ENCODE measurements at places on chromosomes 6 and 20.
A peak's percentile ranks its signal among the peaks of the same experiment; 100 is the strongest.

DNA sequence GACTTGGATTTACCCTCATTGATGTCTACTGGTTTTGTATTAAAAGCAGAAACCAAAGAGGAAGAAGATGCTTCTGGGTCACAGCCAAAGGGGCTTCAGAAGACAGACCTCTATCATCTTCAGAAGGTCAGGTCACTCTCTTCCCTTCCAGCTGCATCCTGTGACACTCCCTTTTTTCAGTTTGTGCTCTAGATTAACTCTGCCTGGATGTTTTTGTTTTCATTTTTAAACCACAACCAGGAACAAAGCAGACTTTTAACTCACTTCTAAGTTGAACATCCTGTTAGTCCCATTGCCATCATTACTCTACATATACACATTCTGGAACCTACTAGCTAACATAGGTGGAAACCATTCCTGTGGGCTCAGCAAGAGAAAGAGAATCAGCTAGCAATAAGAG lies 45.2 kb downstream of the AKIRIN2 start:
- no peak for DNase-seq

DNA sequence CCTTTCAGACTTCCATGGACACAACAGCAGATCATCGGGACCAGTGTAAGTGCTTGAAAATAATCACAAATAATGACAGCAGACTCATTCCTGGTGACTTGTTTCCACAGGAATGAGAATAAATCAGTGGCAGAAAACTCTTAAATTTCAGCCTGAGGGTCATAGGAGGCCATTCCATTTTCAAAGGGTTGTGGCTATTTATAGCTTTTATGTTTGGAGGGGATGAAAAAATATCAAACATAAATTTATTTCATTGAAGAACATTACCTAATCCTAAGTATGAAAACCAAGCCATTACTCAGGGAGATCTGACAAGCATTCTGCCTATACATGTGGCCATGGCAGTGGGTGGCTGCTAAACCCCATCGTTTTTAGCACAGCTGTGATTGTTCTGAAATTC lies 173.6 kb upstream of the CNR1 start:
- no peak for DNase-seq

DNA sequence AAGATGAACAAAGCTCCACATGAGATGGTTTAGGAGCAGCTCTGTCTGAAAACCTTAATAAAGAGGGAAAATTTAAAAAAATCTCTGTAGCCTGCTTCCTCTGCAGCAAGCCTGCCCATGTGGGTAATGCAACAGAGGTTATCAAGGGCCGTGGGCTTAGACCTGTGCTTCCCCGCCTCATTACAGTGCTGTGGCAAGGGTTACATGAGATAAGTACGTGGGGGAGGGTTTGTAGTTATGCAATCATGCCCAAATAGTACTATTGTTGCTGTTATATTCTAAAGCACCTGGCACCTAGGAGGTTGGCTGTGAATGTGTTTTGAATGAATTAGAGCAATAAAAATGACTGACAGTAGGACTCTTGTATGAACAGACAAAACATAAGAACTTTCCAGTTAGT lies 68.3 kb downstream of the PKHD1 start:
- DNase-seq = no peak

GRCh38 chr6:130943738-130944137 lies 116.5 kb downstream of the SMLR1 start:
- no peak for DNase-seq

DNA sequence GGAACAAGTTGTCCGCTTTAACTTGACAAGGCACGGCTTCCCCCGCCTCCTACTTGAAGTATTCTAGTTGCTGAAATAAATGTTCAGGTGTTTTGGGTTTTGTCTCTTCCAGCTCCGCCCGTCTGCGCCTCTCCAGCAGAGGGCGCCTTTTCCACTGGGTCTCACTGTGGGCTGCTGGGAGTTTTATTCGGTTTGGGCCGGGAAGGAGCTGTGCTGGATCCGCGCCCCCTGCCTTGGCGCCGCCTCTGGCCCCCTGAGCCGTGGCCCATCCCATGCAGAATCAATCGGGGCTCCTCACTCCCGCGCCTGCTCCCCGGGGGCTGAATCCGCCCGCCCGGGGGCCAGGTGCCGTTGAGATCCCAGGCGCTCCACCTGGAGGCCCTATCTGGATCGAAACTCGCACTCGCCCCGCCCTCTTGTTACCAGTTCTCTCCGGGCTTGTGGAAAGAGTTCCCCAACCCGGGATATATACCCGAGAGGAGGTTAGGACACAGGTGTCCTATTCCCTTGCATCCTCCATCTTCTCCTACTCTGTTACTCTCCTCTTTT lies 51.0 kb upstream of the TCF21 start:
- DNase-seq = peak; percentile 59

DNA sequence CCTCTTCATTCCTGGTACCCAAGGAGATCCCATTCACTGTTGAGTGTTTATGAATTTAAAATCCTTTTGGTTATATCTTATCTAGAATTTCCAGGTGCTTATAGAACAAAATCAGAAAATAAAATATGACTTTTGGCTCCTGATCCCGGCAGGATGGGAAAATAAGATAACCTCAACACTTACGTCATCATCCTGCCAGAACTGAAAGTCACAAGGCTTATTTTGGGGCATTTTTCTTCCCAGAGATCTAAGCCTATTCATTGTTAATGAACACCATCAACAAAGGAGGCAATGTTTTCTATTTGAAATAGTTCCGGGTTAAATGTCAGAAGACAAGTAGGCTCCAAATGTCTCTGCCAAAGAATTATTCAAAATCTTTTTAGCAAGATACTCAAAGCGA lies 580.6 kb downstream of the TFAP2A start:
- DNase-seq = no peak

- peak; percentile 66 for DNase-seq
These were observed 2.2 kb upstream of the STXBP5 start for GRCh38 chr6:147201885-147202515.

- DNase-seq = no peak
These were observed 431.4 kb upstream of the RUNX2 start for GRCh38 chr6:44896701-44897100.

GRCh38 chr20:45049904-45050471 lies 50.9 kb downstream of the KCNS1 start:
- DNase-seq = no peak

GRCh38 chr6:118892355-118892991 lies 1.5 kb upstream of the ASF1A start:
- peak; percentile 25 for DNase-seq

DNA sequence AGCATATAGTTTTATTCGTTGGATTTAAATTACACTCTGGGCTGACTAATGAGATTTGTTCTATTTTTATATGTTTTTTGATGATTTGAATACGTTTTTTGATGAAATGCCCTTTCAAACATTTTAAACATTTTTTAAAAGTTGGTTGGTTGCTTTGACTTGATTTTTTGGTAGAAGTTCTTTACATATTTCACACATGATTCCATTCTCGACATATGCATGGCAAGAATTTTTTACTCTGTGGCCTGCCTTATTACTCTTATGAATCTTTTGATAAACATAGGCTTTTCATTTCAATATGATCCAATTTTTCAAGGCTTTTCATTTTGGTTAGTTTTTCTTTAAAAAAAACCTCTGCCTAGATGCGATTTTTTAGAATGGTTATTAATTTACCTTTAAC lies 617.0 kb downstream of the RNF144B start:
- no peak for DNase-seq

GRCh38 chr20:39698752-39699151 lies 736.6 kb downstream of the DHX35 start:
- no peak for DNase-seq

GRCh38 chr20:36542516-36543183 lies 1.3 kb downstream of the MYL9 start:
- DNase-seq = no peak

- no peak for DNase-seq
These were observed 135.0 kb upstream of the SUPT3H start for GRCh38 chr6:45512717-45513116.

- DNase-seq = no peak
These were observed 9.3 kb upstream of the BAK1 start for GRCh38 chr6:33589392-33589730.

DNA sequence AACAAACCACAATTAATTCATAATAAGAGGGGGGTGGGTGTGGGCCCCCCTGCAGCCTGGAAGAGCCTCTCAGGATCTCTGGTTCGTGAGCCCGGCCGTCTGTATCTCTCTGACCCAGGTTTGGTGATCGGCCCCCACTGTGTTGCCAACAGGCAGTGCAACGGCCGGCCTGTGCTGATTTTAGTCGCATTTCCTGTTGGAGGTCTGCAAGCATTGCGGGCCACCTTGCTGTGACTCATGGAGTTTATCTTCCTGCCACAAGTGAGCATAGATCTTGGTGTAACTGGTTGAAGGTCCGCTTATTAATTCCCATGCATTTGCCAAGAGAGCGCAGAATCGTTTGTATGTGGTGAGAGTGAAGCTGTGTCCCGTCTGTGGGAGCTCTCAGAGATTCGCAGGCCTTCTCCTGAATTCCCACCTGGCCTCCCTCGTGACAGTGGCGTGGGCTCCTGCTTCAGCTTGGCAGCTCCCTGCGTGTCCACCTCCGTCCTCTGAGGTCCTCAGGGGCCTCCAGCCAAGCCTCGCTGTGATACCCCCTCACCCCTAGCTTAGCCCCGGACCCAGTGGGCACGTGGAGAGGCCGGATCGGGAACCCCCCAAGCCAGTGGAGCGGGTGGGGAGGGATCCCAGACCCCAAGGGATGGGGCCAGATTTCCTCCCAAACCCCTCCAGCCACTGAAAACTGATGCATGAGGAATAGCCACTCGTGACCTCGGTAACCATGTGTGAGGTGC lies 269.8 kb downstream of the CDH4 start:
- DNase-seq = no peak

- DNase-seq = no peak
These were observed 17.3 kb upstream of the MCUR1 start for GRCh38 chr6:13831615-13832014.

DNA sequence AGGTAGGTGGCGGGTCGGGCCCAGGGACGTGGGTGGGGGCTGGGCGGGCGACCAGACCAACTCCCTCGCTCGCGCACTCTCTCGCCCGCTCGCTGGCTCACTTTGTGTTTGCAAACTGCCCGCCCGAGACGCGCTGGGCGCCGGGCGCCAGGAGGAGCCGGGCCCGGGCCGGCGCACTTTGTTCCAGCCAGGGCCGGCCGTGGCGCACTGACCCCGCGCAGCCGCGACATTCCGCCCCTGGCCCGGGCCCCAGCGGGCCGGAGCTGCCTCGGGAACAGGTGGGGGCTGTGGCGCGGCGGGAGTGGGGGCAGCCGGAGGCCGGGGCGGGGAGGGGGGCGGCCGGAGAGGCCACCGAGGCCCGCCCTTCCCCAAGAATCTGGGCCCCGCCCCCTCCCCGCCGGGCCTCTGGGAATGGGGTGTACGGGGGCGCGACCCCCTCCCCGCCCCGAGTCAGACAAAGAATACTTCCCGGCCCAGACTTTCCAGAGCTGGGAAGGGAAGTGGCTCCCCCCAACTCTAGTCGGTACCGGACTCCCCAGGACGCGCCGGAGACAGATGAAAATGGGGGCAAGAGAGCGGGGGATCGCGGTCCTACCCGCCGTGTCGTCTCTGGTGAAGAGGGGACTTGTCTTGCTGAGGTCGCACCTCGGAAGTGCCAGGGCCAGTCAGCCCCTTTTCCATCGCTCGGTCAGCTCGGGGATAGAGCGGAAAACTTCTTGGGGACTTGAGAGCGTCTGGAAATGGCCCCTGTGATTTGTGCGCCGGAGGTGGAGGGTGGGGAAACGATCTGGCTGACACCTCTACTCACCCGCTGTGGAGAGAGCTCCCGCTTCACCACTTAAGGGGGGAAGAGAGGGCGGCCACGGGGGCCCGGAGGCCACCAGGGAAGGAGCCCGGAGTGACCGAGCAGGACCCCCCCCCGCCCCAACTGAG lies 951 bp downstream of the FOXP4 start:
- DNase-seq = peak; percentile 25
